Astrocyte of the spinal cord (primary cell): ENCODE measurements at places on chromosomes 6 and 20.

DNA sequence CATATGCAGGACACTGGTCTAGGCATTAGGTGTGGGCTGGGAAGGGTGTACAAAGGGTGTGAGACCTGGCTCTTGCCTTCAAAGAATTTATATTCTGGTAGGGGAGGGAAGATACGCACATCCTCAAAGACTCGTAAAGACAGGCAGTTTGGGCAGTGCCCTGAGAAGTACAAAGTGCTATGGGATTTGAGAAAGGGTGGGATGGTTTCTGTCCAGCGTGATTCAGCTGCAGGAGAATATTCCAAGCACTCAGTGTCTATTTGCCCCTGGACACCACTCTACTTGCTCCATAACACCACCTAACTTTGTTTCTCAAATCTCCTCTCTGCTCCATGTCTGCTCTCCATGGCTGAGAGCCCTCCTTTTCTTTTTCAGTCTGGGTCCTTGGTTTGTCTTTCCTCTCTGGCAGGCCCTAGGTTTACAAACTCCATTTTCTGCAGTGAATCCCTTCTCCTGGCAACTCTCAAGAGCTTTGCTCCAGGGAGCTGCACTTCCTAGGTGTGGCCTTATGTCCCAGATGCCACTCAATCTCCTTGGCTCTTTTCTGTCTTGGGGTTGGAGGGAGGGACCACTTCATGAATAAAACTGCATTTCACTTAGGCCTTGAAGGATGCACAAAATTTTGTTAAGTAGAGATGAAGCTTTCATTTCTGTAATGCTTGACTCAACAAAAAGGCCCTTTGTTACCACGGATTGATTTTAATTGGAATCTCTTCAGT lies 310.4 kb downstream of the CLIC5 start:
- no peak for DNase-seq

GRCh38 chr6:126048635-126049034 lies 62.3 kb downstream of the TRMT11 start:
- no peak for DNase-seq

DNA sequence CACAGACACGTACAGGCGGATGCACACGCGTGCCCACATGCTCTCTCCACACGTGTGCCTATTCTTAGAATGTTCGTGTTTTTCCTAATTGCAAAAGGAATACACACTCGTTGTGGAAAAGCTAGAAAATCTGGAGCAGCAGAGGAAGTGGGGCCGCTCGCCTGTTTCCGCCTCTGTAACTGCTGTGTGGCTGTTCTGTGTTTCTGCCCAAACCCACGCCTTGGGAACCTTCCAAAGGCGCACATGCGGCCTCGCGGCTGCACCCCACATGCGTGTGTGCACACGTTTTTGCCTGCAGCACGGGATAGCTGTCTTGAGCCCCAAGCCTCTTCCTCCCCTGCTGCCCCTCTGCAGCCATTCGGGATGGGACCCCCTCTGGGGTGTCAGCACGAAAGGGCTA lies 12.2 kb downstream of the SLC17A9 start:
- DNase-seq, result no peak

GRCh38 chr6:143229400-143229799 lies 168.7 kb downstream of the AIG1 start:
- DNase-seq, result no peak

GRCh38 chr6:153207617-153208016 lies 76.5 kb upstream of the RGS17 start:
- DNase-seq, result no peak

- no peak for DNase-seq
Observed at GRCh38 chr20:42336576-42336975, 718.4 kb upstream of the CHD6 start.

GRCh38 chr6:55260181-55260580 lies 67.1 kb upstream of the GFRAL start:
- DNase-seq, result no peak

DNA sequence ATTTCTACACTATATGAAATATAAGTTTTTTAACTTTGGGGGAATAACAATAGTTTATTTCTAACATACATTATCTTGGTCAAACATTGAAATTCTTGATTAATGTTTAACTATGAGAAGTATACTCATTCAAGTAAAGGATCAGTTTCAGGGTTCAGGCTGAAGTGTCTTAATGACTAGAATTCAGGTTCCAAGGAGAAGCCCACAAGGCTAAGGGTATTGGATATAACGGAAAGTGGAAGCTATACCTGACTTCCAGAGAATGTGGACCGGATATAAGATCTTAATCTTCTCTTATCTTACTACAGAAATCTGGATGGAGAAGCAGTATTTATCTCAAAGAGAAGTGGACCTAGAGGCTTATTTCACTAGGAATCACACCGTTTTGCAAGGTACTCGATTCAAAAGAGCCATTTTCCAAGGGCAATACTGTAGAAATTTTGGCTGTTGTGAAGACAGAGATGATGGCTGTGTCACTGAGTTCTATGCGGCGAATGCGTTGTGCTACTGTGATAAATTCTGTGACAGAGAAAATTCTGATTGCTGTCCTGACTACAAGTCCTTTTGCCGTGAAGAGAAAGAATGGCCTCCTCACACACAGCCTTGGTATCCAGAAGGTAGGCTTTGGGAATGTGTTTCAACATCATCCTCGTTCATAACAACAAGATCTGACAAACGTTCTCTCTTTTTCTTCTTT lies at the start of gene TINAG:
TINAG (plus strand) TSS at position 153 of the 697 bp plus-strand sequence; CDS start at position 263, 110 bp downstream.
- no peak for DNase-seq

- DNase-seq, result no peak
Observed at GRCh38 chr20:33825340-33826269, 14.5 kb downstream of the CHMP4B start.

DNA sequence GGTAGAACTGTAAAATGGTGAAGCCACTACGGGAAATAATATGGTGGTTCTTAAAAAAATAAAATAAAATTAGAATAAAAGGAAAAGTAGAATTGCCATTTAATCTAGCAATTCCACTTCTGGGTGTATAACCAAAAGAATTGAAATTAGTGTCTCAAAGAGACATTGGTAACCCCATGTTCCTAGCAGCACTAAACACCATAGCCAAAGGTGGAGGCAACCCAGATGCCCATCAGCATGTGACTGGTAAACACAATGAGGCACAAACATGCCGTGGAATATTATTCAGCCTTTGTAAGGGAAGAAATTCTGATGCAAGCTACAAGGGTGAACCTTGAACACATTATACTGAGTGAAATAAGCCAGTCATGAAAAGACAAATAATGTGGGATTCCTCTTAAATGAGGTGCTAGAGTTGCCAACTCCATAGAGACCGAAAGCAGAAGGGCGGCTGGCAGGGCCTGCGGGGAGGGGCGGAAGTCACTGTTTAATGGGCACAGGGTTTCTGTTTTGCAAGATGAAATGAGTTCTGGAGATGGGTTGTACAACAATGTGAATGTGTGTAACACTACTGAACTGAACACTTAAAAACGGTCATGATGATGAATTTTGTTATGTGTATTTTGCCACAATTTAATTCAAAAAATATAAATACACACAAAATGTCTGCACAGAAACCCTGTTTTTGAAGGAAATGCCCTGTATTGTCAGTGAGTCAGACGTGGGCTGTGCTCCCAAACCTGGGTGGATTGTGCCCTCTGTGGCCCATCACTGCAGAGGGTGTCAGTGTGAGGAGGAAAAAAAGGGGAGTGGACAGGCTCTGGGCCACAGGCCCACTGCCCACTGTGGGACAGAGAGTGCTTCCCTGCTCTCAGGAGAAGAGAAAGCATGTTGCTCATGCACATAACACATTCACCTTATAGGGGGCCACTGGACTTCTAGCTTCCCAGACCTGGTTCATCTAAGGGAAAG lies 49.6 kb upstream of the CD93 start:
- no peak for DNase-seq

DNA sequence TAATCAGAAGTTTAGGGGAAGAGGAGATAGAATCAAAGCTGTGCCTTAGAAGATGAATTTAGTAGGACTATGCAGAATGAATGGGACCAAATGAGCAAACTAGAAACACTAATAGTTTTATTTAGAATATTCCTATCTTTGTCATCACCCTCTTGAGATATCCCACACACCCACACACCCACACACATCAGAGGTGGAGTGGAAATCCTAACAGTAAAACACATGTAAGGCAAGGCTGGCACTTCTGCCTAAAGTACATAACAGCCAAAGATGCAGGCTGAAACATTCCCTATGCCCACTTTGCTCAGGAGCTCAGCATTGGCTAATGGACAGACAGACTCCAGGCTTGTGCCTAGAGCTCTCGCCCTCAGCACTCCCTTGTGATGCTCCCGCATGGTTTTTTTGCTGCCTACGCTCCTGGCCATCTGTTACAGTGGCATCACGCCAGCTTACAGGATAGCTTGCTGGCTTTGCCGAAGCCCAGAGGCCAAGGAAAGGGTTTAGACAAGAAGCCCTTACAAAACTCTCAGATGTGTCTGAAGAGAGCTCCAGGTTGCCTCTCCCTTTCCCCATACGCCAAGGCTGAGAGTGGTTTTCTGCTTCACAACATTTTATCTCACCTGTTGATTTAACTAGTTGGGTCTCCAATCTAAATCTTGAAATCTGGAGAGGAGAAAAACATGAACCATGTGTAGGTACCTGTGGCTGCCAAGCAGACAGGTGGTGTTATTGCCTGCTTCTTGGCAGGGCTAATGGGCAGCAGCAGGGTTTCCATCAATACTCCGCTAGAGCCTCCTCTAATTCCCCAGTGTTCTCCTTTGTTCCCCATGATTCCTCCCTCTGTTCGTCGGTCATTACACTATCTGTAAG lies 282.6 kb upstream of the ID4 start:
- DNase-seq, result no peak

DNA sequence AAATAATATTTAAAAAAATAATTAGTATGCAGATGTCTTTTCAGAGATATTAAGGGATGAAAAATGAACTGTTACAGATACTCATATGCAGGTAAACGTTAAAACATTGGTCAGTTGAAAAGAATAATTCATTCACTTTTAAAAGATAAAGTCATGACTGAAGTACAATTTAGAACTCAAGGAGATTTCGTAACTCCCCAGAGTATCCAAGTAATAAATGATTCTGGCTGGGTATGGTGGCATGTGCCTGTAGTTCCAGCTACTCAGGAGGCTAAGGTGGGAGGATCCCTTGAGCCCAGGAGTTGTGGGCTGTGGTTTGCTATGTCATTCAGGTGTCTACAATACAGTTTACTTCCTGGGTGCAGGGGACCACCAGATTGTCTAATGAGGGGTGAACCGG lies 122.3 kb upstream of the TMEM181 start:
- no peak for DNase-seq

- peak; percentile 6 for DNase-seq
Observed at GRCh38 chr20:25032478-25033264, 25.3 kb downstream of the ACSS1 start.

DNA sequence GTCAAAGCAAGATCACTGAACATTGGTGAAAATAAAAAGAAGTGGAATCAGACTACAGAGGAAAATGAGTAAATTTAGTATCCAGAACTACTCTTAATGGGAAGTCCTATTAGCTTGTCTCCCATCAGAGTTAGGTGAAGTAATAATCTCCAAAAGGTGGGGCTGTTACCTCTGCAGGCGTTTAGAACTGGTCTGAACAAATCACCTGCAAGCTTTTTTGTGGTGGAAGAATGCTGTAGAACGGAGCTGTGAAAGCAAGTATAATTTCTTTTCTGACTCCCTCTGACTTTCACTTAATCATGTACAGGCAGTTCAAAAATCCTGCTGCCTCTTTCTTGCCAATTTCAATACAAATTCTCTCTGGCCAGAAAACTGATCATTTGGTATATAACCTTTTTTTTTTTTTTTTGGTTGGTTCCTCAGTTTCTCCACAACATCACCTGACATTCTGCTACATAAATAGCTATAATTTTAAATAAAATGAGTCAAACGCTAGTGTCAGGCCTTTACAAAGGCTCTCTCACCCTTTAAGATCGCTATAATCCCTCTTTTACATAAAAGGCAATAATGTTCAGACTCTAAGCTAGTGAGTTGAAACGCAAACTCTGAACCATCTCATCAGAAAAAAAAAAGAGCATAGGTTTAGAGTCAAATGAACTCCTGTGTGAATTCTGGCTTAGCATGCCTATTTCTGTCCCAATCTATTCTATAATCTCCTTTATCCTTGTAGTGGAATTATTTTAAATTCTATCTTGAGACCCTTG lies 38.8 kb downstream of the CITED2 start:
- no peak for DNase-seq

- peak; percentile 31 for DNase-seq
Observed at GRCh38 chr6:50128420-50129005, 78.8 kb upstream of the DEFB112 start.

GRCh38 chr6:105212587-105212986 lies 32.8 kb upstream of the POPDC3 start:
- DNase-seq, result no peak

DNA sequence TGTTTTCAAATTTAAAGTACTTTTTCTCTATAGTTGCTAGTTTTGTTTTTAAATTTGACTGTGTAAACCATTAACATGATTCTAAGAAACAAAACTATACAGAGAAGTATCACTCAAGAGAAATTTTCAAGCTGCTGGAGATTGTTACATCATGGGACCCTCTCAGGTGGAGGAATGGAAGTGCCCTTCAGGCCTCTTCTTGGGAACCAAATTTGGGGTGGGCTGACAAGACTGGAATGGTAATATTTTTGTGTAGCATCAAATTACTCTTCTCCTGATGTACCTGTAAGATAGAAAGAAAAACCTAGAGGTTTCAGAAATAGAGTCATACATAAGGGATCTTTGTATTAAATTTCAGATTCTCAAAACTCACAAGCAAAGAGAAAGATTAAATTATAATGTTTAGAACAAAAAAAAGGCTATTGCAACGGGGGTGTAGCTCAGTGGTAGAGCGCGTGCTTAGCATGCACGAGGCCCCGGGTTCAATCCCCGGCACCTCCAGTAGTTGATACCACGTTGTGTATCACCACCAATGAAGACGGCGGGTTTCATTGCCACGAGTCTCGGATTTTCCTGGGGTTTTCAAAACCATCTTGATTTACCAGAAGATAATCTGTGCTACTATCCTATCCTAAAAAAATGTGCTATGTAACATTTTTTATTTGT lies 193.7 kb downstream of the GPX5 start:
- no peak for DNase-seq

DNA sequence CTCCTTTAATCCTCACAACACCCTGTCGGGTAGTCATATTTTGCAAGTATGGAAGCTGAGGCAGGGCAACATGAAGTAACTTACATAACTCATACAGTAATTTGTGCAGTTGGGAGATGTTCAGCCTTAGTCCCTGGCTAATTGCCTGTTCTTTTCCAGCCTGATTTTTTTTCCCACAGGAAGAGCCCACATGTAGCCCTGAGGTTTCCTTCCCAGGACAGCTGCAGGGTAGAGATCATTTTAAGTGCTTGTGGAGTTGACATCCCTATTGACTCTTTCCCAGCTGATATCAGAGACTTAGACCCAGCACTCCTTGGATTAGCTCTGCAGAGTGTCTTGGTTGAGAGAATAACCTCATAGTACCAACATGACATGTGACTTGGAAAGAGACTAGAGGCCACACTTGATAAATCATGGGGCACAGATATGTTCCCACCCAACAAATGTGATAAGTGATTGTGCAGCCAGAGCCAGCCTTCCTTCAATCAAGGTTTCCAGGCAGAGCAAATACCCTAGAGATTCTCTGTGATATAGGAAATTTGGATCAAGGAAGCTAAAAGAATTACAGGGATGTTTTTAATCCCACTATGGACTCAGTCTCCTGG lies 5.0 kb upstream of the BTN2A1 start:
- no peak for DNase-seq
